WTC11 (cell line): ENCODE measurements at places on chromosomes 5 and 9.

DNA sequence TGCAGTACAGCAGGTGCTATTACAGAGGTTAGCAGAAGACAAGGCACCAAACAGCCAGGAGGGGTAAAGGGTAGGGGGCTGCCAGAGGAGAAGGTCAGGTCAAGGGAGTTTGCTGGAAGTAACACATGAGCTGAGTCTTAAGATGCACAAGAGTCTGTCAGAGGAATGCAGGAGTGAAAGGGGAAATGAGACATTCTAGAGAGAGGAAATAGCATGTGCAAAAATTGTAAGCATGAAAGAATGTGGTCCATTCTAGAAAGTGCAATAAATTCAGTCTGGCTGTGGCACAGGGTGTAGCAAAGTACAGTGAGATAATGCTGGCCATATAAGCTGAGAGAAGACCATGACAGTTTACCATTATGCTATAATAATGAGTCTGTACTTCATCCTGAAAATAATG is 6.6 kb downstream of the GOLGA1 start:
- DNase-seq = no peak
- no peak overlapping the region for H3K4me3 ChIP-seq
- no peak overlapping the region for H3K27ac ChIP-seq

DNA sequence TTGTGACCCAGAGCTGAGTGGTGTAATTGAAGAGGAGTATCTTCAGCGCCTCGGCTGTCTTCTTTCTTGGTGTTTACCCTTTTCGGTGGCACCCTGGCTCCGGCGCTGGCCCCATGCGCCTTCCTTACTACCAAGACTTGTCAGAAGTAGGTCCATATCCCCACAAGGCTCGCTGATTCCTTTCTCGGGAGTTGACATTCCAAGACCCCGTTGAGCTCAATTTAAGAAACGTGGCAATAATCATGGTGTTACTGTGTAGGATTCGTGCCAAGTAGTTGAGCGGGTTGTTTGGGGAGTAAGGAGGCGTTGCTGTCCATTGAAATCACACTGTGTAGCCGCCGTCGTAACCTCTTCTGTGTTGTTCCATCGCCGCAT is 795 bp downstream of the NDUFAF2 start:
- no peak for DNase-seq
- no peak overlapping the region for H3K4me3 ChIP-seq
- peaks cover 11% of the 10 kb centered on the region for H3K4me1 ChIP-seq
- H3K27ac ChIP-seq = no peak overlapping the region; the same call in 1 of the 2 replicates
- H3K27me3 ChIP-seq = peaks cover 9% of the 10 kb centered on the region

DNA sequence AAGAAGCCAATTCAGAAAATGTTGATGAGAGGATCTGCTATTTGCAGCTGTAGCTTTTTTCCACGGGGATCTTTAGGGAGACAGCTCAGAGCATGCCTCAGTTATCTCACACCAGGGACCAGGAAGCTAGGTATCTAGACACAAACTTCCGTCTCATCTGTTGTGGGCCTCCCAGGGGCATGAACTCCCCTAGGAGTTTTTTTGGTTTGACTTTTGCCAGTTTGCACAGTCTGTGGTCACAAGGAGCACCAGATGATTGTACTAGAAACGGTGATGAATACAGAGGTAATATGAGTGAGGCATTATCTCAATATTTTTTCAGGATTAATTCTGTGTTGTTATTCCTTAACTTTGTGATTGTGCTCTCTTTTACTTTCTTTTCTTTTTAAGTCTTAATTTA is 533.2 kb upstream of the SEMA6A start:
- peaks cover 29% of the 10 kb centered on the region for H3K4me1 ChIP-seq
- DNase-seq = no peak
- no peak overlapping the region; the same call in 1 of the 2 replicates for H3K27ac ChIP-seq
- H3K4me3 ChIP-seq = no peak overlapping the region
- peaks cover 16% of the 10 kb centered on the region for H3K36me3 ChIP-seq

GRCh38 chr5:424301-425110 is 18.5 kb upstream of the EXOC3 start:
- peaks cover 3% of the 10 kb centered on the region; the same call in 1 of the 2 replicates for H3K36me3 ChIP-seq
- DNase-seq = no peak
- no peak overlapping the region for H3K27ac ChIP-seq
- peaks cover 10% of the 10 kb centered on the region for H3K4me1 ChIP-seq
- no peaks in the 10 kb centered on the region for H3K27me3 ChIP-seq
- H3K4me3 ChIP-seq = no peak overlapping the region

- H3K4me1 ChIP-seq = peaks cover 27% of the 10 kb centered on the region
- H3K27me3 ChIP-seq = no peaks in the 10 kb centered on the region
- no peak overlapping the region for H3K4me3 ChIP-seq
- no peak for DNase-seq
- no peaks in the 10 kb centered on the region for H3K36me3 ChIP-seq
- H3K27ac ChIP-seq = peak overlapping the region; percentile 61; the same call in 1 of the 2 replicates
Measured at GRCh38 chr9:74036549-74037231, 460.4 kb upstream of the RORB start.

GRCh38 chr9:88968799-88969198 is 22.5 kb upstream of the S1PR3 start:
- no peak overlapping the region for H3K4me3 ChIP-seq
- peaks cover 16% of the 10 kb centered on the region for H3K4me1 ChIP-seq
- H3K27me3 ChIP-seq = no peaks in the 10 kb centered on the region
- H3K27ac ChIP-seq = no peak overlapping the region
- no peak for DNase-seq

GRCh38 chr9:18126831-18127498 is 347.0 kb upstream of the ADAMTSL1 start:
- no peaks in the 10 kb centered on the region for H3K27me3 ChIP-seq
- no peak overlapping the region for H3K27ac ChIP-seq
- H3K36me3 ChIP-seq = no peaks in the 10 kb centered on the region
- no peak for DNase-seq
- peaks cover 15% of the 10 kb centered on the region for H3K4me1 ChIP-seq

DNA sequence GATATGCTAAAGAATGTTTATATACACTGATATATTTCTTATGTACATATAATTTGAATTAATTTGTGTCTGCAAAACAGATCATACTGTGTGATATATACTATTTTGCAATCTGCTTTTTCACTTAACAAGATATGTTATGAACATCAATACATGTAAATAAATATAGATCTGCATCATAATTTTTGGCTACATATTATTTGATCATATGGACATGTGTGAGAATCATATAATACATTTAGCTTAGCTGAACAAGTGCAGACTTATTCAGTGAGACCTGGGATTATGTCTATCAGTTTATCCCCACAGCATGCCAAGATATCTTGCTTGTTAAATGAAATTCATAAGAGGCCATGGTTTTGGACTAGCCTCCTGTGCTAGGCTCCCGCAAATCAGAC is 474.3 kb downstream of the ARHGEF28 start:
- peaks cover 9% of the 10 kb centered on the region; the same call in 1 of the 2 replicates for H3K36me3 ChIP-seq
- no peak overlapping the region for H3K4me3 ChIP-seq
- H3K27ac ChIP-seq = no peak overlapping the region

- no peak overlapping the region for H3K4me3 ChIP-seq
- no peaks in the 10 kb centered on the region for H3K27me3 ChIP-seq
- H3K36me3 ChIP-seq = no peaks in the 10 kb centered on the region
- H3K4me1 ChIP-seq = peaks cover 10% of the 10 kb centered on the region
Measured at GRCh38 chr9:85142496-85142911, 473.0 kb downstream of the NTRK2 start.

- no peak overlapping the region for H3K27ac ChIP-seq
- no peak for DNase-seq
Measured at GRCh38 chr5:395921-396530, 47.0 kb upstream of the EXOC3 start.

- no peaks in the 10 kb centered on the region for H3K4me1 ChIP-seq
- H3K27ac ChIP-seq = no peak overlapping the region
- H3K36me3 ChIP-seq = no peaks in the 10 kb centered on the region
- H3K27me3 ChIP-seq = peaks cover 4% of the 10 kb centered on the region; the same call in 1 of the 2 replicates
Measured at GRCh38 chr5:174065528-174066197, 20.2 kb downstream of the NSG2 start.

GRCh38 chr5:125928663-125929062 is 494.5 kb upstream of the GRAMD2B start:
- no peaks in the 10 kb centered on the region for H3K4me1 ChIP-seq
- DNase-seq = no peak
- H3K27ac ChIP-seq = no peak overlapping the region
- no peaks in the 10 kb centered on the region for H3K27me3 ChIP-seq
- no peak overlapping the region for H3K4me3 ChIP-seq

DNA sequence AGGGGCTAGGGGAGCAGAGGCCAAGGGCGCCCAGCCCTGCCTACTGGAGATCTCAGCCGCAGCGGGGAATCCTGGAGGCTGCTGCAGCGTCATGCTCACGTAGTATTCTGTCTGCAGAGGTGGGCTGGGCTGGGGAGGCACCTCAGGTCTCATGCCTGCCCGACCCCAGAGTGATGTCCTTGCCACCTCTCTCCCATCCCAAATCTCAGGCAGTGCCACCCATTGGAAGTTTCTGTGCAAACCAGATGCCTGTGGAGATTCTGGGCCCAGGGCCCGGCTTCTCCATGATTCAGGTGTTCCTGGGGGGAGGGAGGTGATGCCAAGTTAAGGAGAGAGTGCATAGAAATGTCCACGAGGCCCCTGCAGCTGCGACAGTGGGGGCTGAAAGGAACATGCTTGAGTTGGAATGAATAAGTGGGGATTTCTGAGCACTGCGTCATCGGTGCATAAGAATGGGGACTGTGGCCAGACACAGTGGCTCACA is 72.0 kb downstream of the ANKRD33B start:
- H3K27me3 ChIP-seq = peaks cover 3% of the 10 kb centered on the region; the same call in 1 of the 2 replicates
- peaks cover 57% of the 10 kb centered on the region for H3K4me1 ChIP-seq
- peaks cover 3% of the 10 kb centered on the region; the same call in 1 of the 2 replicates for H3K36me3 ChIP-seq

DNA sequence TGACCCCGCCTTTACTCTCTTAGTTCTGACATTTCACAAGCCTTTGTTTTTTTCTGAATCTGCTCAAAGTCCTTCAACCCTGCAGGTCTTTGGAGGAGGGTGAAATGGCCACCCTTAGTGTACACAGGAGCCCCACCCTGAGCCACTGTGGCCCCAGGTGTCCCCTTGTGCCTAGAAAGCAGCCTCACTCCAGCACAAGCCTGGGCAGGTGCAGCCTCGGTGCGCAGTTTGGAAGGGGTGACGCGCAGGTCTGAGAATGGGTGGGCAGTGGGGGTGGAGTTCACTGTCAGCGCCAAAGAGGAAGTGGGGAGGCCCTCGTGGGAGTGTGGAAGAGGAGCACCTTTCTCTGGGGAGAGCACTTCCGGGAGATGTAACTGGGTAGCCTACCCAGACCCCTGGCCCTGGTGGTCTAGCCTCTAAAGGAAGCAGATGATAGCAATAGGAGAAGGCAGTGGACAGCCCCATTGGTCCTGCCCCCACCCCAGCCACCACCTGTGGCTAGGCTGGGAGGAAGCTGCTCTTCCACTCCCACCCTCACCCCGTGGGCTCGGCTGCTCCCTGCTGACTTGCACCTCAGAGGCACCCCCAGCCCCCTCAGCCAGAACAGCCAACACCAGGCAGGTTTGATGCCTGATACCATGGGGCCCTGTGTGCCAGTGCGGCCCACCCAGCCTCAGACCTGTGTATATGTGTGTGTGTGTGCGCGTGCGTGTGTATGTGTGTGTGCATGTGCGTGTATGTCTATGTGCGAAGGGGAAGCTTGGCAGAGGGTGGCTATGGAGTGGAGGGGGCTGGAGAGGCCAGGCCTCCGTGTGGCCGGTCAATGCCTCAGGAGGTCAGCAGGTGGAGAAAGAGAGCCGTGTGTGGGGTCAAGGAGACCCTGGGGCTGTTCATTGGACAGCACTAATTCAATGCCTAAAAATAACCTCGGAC is 16.8 kb upstream of the DAB2IP start:
- H3K27me3 ChIP-seq = no peaks in the 10 kb centered on the region
- H3K4me3 ChIP-seq = no peak overlapping the region
- H3K27ac ChIP-seq = peak overlapping the region; percentile 64
- H3K4me1 ChIP-seq = peaks cover 48% of the 10 kb centered on the region

DNA sequence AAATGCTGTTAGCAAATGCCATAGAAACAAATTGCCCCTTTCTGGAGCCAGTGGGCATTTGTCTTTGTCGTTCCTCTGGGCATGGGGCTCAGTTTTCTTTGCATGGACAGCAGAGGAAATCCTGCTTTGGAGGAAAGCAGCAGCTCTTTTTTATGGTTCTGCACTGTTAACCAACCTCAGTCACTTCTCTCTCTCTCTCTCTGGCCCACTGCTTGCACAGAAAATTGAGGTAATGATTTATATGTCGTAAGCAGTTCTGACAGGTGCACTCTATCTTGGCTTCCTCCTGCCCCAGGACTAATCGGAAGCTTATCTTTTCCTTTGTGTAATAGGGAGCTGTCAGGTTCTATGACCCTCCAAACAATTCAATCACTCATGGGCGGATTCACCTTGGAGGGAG is 159.6 kb upstream of the GPR151 start:
- no peak for DNase-seq
- no peaks in the 10 kb centered on the region for H3K27me3 ChIP-seq
- peaks cover 18% of the 10 kb centered on the region for H3K4me1 ChIP-seq

- peaks cover 21% of the 10 kb centered on the region for H3K4me1 ChIP-seq
- no peak overlapping the region for H3K27ac ChIP-seq
- DNase-seq = no peak
- H3K27me3 ChIP-seq = peaks cover 34% of the 10 kb centered on the region
Measured at GRCh38 chr9:74503219-74503618, 6.1 kb downstream of the RORB start.

GRCh38 chr5:150541895-150542294 is 34.0 kb downstream of the NDST1 start:
- no peak overlapping the region for H3K27ac ChIP-seq
- DNase-seq = no peak
- H3K4me3 ChIP-seq = no peak overlapping the region
- H3K27me3 ChIP-seq = no peaks in the 10 kb centered on the region
- peaks cover 54% of the 10 kb centered on the region for H3K36me3 ChIP-seq

DNA sequence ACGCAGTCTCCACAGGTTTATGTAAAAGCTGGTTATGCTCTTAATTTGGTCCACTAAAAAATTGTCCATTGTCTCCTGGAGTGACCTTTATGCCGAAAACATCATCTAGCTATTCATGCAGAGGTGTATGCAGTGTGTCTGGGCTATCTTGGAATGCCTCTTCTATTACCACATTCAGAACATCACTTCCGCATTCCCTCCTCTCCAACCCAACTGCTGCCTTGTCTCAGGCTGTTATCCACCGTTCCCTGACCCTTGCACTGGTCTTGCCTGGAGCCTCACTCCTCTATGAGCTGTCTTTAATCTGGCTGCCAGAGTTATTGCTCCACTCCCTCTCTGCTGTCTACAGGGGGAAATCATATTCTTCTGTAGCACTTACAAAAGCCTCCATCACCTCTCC is 214.1 kb upstream of the ANKRD55 start:
- no peak overlapping the region for H3K4me3 ChIP-seq
- DNase-seq = no peak
- H3K4me1 ChIP-seq = no peaks in the 10 kb centered on the region
- no peaks in the 10 kb centered on the region for H3K36me3 ChIP-seq
- no peaks in the 10 kb centered on the region for H3K27me3 ChIP-seq
- no peak overlapping the region for H3K27ac ChIP-seq

- H3K4me1 ChIP-seq = peaks cover 14% of the 10 kb centered on the region
- H3K27me3 ChIP-seq = no peaks in the 10 kb centered on the region
- H3K36me3 ChIP-seq = no peaks in the 10 kb centered on the region
- no peak overlapping the region for H3K27ac ChIP-seq
Measured at GRCh38 chr5:10666531-10667299, 94.3 kb downstream of the DAP start.
